ENCODE measurements at places on chromosomes 4 and X.

- DNase-seq: peak; percentile 57
Observed at GRCh38 chrX:150544222-150544787, 24.1 kb upstream of the MTM1 start.

DNA sequence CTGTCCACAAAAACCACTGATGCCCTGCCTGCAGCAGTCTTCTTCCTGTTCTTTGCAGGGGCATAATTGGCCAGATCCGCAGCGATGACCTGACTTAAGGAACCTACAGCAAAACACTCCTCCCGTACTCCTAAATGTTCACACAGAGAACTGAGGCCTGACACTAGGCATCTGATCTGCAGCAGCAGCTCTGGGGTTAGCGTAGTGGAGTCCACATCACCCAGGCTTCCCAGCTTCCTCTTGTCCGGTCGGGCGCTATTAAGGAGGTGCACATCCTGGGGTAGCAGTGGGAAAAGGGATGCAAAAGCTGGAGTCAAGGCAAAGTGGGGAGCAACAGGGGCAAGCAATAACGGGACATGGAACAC, 758 bp downstream of the SCFD2 start:
- DNase-seq: no peak

- no peak for DNase-seq
Observed at GRCh38 chr4:163810755-163811154, 316.3 kb downstream of the TMA16 start.

GRCh38 chrX:46279214-46279924, 265.9 kb downstream of the ZNF674 start:
- no peak for DNase-seq

GRCh38 chrX:12378706-12379105, 240.4 kb downstream of the FRMPD4 start:
- no peak for DNase-seq

GRCh38 chrX:154477891-154478477, 1.1 kb downstream of the LAGE3 start:
- DNase-seq: no peak

GRCh38 chr4:147820975-147821374, 89.1 kb downstream of the ARHGAP10 start:
- no peak for DNase-seq

DNA sequence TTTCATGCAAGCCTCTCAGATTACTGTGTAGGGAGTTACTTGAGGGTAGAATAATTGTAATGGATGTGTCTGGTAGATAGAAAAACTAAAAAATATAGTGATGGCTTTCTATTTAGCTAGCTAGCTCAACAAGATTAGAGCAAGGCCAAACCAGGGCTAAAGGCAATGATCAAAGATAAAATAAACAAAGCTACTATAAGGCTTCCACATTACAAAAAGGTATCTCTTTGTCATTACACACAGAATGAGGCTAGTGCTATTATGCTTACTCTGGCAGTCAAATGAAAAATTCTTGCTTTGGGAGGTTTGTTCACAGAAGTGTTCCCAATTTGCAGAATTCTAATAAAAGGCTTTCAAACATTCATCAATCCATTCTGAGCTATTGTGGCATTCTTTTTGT, 121.6 kb upstream of the HTR2C start:
- DNase-seq: no peak
